ENCODE measurements at places on chromosomes 2 and 18.

GRCh38 chr2:240250985-240251847, 110.8 kb upstream of the OTOS start:
- DNase-seq: no peak

- no peak for DNase-seq
Measured at GRCh38 chr2:172105471-172106107, 2.9 kb upstream of the DLX2 start.

DNA sequence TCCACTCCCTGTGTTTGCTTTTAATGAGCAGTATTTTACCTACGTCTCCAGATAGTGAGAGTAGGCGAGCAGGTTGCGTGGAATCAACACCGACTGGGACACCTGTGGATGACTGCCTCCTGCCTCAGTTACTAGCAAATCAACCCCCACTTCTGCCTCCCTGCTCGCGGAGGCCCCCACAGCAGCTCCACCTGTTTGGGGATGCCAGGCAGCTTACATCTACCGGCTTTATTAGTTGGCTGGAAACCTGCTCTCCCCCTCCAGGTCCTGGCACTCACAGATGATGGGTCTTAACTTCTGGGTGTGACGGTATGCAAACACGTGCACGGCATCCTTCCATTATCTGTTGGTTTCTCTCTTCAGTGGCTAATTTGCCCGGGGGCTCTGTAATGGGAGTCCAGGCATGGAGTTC, 164.4 kb upstream of the SESTD1 start:
- no peak for DNase-seq

DNA sequence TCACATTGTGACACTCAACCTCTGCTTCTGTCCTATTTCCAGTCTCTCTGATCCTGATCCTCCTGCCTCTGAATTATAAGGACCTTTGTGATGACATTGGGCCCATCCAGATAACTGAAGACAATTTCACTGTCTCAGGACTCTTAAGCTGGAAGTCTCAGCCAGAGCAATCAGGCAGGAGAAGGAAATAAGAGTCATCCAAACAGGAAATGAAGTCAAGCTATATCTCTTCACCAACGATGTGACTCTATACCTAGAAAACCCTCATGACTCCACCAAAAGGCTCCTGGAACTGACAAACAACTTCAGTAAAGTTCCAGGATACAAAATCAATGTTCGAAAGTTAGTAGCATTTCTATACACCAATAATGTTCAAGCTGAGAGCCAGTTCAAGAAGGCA, 29.3 kb upstream of the TWIST2 start:
- no peak for DNase-seq

DNA sequence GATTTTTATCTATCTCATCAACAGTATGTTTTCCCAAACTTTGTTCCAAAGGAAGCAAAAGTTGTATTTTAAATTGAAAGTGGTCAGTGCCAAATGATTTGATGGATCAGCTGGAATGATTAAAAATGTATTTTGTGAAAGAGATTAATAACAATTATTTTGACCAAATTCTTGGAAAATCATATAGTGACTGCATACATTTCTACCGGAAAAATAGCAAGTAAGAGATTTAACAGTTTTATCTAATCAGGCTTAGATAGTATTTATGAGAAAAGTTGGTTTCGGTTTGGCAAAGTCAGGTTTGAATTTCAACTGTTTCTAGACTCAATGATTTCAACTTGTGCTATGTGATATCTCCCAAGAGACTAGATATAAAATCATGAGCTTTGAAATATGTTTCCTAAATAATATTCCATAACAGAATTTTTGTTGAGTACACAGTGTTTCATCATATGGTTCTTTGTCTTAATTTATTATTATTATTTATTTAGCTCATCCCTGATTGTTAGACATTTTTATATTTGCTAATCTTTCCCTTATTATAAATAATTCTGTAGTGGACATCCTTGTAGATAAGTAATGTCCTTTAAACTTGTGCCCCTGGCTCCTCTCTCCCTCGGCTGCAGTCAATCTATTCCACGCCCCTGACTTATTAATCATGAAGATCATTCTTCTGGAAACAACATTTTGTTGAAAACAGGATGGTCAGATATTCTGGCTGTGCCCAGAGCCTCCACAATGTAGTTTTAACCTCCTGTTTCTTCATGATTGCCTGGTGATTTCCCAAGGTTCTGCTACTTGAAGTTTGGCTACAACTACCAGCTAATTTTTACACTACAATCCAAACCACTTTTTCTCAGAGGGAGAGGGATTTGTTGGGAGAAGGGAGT, 520.7 kb upstream of the TCF4 start:
- no peak for DNase-seq

DNA sequence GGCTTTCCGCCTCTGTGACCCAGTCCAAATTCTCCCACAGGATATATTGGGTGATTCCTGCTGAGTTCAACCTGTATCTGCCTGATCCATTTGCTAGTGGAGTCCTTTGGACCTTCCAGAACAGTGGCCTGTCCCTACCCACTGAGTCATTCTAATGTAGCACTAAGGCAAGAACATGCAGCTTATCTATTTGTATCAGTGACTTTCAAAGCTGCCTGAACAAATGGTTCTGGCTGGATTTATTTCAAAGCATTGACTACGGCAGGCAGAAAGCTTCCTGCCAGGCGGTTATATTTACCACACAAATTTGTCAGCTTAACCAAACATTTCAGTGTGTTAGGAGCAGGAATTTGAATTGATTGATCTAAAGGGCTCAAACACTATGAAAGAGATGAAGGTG, 613.4 kb downstream of the DCC start:
- DNase-seq: no peak

DNA sequence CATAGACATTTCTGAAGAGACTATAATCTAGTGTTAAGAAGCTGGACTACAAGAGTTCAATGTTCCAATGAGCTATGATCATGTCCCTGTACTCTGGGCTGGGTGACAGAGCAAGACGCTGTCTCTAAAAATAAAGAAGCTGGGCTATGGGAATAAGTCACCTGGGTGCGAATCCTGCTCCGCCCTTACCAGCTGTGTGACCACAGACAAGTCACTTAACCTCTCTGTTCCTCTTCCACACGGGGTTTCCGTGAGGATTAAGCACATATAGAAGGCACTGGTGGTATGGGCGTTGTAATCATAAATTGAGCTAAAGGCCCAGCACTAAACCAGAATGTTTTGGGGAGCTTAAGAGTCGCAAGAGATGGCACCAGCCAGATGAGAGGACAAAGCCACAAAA, 178.5 kb downstream of the HAUS1 start:
- no peak for DNase-seq

DNA sequence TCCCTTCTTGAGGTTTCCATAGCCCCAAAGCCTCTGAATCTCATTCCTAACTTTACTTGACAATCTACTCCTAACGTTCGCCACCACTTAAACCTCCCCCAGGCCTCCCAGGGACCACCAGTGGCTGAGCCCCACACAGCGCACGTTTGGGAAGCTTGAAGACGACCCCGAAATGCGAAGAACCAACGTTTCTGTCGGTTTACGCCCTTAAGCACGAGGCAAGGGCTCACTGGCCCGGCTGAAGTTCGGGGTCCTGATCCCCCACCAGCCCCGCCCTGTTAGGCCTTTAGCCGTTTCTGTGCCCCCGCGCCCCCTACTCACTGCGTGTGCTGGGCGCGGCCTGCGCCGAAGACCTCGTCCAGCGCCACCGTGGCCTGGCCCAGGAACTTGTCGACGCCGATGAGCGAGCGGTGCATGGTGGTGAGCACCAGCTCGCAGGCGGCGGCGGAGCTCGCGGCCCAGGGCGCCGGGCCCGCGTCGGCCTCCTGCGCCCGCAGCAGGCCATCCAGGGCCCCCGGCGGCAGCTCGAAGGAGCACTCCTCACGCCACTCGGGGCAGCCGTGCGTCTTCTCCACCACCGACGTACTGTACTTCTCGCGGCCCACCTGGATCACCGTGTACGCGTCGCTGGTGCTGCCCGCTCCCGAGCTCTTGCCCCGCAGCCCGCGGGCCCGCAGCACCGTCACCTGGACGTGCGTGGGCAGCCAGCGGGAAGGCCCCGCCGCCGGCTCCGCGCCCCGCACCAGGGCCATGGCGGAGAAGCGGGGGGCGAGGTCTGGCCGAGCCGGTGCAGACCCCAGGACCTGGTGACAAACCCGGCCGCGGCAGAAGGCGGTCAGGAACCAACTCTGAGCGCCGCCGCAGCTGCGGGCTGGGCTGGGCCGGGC, 479 bp downstream of the RAB11FIP5 start:
- peak; percentile 16 for DNase-seq

- no peak for DNase-seq
Measured at GRCh38 chr18:63588909-63589308, 1.8 kb downstream of the SERPINB13 start.

- no peak for DNase-seq
Measured at GRCh38 chr18:26415631-26416030, 132.7 kb downstream of the KCTD1 start.

- no peak for DNase-seq
Measured at GRCh38 chr2:76211991-76212985, 501.6 kb upstream of the GCFC2 start.

GRCh38 chr2:108492364-108492763, 41.9 kb upstream of the LIMS1 start:
- no peak for DNase-seq

DNA sequence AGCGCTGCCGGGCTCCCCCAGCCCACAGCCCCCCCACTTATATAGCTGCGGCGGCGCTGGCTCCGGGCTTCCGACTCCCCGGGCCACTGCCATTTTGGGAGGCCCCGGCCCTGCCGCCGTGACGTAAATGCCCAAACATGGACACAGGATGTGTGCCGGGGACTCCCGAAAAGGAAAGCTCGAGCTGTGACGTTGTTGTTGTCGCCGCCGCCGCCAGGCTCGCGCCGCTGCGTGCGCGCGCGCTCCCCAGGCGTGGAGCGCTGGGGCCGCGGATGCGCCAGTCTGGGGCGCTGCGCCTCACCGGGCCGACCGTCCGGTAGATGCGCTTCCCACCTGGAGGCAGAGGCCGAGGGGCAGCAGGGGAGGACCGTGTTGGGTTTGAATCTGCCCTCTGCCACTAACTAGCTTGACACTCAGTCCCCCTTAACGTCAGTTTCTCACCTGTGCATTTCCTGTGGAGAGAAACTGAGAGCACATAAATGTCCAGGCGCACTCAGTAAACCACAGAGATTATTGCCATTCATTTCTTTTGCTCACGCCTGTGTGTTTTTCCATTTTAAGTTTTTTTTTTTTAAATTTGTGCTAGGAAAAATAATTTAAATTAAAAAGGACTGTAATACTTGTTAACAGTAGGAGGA, at the start of gene EGR4:
Gene EGR4, minus strand, starts transcription at position 15 of the 638 bp plus-strand sequence. CDS start 231 bp downstream, outside the sequence.
- DNase-seq: peak; percentile 88

DNA sequence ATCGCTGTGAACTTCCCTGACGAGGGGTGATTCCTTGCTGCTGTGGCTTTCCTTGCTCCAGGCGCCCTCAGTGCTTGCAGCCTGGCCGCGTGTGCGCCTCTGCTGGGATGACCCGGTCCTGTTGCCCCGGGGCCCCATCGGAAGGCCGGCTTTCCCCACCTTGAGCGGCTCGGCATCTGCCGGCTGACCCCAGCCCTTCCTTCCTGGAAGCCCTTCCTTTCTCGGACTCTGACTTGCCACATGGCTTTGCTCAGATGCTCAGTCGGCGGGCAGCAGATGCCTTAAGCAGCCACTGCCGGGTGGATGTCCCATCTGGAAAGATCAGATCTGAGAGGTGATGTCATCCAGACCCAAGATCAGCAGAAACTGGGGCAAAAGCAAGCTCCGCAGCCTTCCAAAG, 100.5 kb upstream of the ODC1 start:
- no peak for DNase-seq

DNA sequence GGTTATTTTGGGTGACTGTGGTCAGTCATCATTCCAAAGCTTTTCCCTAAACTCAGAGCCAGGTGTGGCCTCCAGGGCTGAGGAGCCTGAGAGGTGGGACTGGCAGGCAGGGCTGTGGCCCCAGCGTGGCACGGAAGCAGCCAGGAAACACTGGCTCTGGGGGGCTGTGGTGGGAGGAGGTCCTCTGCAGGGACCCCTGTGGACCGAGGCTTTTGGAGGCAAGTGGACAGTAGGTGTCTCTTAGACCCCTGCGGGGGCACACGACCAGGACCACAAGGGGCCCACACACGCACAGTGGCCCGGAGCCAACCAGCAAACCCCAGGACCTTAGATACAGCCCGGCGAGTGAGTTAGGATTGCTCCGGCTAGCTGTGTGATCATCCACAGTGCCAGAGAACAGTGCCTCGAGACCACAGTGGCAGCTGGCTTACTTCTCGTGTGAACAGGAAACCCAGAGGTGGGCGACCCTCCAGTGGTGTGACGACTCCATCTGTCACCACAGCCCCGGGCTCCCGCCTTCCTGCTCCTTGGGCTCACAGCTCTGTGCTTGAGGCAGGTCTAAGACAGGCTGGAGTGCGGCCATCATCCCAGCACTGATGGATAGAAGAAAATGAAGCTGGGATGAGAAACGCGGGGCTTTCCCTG, 1.6 kb upstream of the RTP5 start:
- no peak for DNase-seq

GRCh38 chr18:59547581-59548182, 149.5 kb downstream of the CCBE1 start:
- DNase-seq: no peak

- DNase-seq: peak; percentile 10
Measured at GRCh38 chr2:228352048-228352447, 170.6 kb upstream of the SPHKAP start.

GRCh38 chr2:174633623-174633930, 36.0 kb upstream of the WIPF1 start:
- no peak for DNase-seq

- no peak for DNase-seq
Measured at GRCh38 chr2:23489471-23490322, 104.7 kb downstream of the KLHL29 start.

GRCh38 chr2:73099486-73099885, 13.3 kb downstream of the RAB11FIP5 start:
- no peak for DNase-seq

DNA sequence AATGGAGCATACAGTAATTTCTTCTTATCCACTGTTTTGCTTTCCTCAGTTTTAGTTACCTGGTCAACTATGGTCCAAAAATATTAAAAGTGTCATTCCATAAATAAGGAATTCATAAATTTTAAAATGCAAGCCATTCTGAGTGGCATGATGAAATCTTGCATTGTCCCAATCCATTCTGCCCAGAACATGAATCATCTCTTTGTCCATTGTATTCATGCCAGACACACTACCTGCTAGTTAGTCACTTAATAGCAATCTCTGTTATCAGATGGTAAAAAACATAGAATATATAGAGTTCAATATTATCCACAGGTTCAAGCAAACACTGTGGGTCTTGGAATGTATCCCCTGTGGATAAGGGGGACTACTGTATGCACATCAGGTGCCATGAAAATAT, 872.2 kb upstream of the NXPH2 start:
- no peak for DNase-seq

Measured in NCI-H510A treated with DMSO at 0.1 percent for 48 hours (cell line).